Ovary (tissue), 10 donors: ENCODE measurements at places on chromosomes 1 and 21. TPM values are rescaled to one million over a fixed set of nuclear protein-coding genes. Genes with fewer than 3 reads are reported as not detected.

Gene PRCC
- total RNA-seq = 65.2 TPM

Gene COL24A1
- 2.5 TPM for total RNA-seq

Gene GCSAML
- not detected for total RNA-seq

Gene NBPF6
- total RNA-seq = not detected

DNA sequence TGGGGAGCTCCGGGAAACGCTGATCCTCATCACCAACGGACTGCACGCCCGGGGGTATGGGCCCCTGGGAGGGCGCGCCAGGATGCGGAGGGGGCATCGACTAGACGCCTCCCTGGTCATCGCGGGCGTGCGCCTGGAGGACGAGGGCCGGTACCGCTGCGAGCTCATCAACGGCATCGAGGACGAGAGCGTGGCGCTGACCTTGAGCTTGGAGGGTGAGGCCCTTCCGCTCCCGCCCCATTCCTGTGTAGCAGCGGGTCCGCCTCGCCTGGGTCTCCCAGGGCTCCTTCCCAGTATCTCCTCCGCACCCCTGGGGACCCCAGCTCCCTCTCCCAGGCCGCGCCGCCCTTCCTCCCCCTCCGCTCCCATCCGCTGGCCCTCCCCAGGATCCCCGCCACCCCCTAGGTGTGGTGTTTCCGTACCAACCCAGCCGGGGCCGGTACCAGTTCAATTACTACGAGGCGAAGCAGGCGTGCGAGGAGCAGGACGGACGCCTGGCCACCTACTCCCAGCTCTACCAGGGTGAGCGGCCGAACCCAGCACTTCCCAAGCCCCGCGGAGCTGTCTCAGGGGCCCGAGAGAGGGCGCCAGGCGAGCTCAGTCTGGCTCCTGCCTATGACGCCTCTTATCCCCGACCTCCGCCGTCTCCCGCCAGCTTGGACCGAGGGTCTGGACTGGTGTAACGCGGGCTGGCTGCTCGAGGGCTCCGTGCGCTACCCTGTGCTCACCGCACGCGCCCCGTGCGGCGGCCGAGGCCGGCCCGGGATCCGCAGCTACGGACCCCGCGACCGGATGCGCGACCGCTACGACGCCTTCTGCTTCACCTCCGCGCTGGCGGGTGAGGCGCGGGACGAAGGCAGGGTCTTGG, 5.0 kb downstream of the HAPLN2 start:
- H3K27me3 ChIP-seq = no peaks in the 10 kb centered on the region
- no peak for DNase-seq
- H3K27ac ChIP-seq = no peak overlapping the region
- H3K4me1 ChIP-seq = peaks cover 12% of the 10 kb centered on the region
- peak overlapping the region; percentile 31 for H3K4me3 ChIP-seq
- H3K36me3 ChIP-seq = no peaks in the 10 kb centered on the region

DNA sequence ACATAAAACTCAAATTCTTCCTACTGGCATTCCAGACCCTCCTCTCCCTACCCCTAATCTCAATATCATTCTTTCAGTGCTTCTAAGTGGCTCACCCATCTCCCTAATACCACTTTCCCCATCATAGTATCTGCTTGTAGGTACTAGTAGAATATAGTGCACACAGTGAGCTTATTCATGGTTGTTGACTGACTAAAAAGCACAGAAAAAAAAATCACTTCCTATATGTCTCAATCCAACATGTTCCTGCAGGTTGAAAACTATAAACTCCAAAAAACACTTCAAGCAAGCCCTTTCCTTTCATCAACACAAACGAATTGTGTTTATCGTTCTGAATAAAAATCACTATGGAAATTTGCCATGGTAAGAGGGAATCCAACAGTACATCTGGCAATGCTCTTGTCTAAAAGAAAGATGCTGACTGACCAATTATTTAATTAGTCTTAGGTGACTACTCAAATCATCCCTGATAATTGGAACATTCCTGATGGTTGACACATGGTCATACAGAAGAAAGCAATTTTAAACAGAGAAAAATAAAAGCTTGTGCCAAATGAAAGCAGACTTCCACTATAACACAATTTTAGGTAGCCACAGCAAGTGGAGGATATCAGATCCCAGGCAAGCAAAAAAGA, 87.1 kb downstream of the NDUFS5 start:
- no peaks in the 10 kb centered on the region for H3K27me3 ChIP-seq
- peaks cover 16% of the 10 kb centered on the region for H3K4me1 ChIP-seq
- no peak overlapping the region for H3K27ac ChIP-seq
- no peaks in the 10 kb centered on the region for H3K36me3 ChIP-seq
- DNase-seq = no peak

GRCh38 chr1:171251042-171251951, 3.0 kb downstream of the FMO1 start:
- peak; percentile 72 for DNase-seq
- no peaks in the 10 kb centered on the region for H3K36me3 ChIP-seq
- H3K27ac ChIP-seq = no peak overlapping the region
- no peaks in the 10 kb centered on the region for H3K4me1 ChIP-seq
- peak overlapping the region; percentile 52 for H3K4me3 ChIP-seq

GRCh38 chr1:29488794-29489311, 252.5 kb downstream of the PTPRU start:
- H3K36me3 ChIP-seq = no peaks in the 10 kb centered on the region
- H3K4me3 ChIP-seq = no peak overlapping the region
- no peak for DNase-seq
- H3K27ac ChIP-seq = no peak overlapping the region
- no peaks in the 10 kb centered on the region for H3K4me1 ChIP-seq

GRCh38 chr1:147273409-147274336, 31.2 kb downstream of the CHD1L start:
- no peak overlapping the region for H3K27ac ChIP-seq
- DNase-seq = no peak
- no peaks in the 10 kb centered on the region for H3K36me3 ChIP-seq
- no peaks in the 10 kb centered on the region for H3K27me3 ChIP-seq
- no peaks in the 10 kb centered on the region for H3K4me1 ChIP-seq

DNA sequence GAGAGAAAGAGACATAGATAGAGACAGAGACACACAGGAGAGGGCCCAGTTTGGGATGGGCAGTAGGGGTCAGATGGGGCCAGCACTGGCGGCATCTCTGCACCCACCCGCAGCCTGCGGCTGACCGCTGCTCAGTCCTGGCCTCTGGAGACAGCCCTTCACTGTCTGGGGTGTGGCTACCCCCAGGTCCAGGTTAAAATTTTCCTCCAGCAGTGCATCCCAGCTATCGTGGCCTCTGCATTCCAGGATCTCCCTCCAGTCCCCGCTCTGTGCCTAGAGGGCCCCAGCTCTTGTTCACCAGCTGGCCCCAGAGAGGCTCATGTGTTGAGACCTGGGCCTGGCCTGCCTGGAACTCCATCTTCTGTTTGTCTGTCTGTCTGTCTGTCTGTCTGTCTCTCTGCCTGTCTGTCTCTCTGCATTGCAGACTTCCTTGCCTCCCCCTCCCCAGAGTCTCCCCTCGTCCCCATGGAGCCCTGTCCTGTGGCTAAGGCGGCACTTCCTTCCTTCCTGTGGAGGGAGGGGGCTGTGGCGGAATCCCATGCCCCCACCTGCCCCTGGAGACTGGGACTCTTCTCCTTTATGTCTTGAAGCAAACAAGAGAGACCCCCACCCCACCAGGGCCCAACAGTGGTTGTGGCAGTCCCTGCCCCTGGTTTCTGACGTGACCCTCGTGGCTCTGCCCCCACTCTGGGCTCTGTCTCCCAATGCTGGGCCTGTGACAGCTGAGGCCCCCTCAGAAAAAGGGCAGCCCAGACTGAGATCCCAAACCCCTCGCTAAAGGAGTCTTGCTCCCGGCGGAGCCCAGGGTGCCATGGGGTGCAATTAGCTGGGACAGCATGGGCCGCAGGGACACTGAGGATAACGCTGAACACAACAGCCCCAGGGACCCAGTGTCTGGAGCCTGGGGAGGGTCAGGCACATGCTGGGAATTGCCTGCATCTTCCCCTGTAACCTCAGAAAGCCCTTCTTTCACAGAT, 241.8 kb downstream of the NPHP4 start:
- no peak overlapping the region for H3K27ac ChIP-seq
- no peaks in the 10 kb centered on the region for H3K27me3 ChIP-seq
- no peak overlapping the region for H3K4me3 ChIP-seq
- no peaks in the 10 kb centered on the region for H3K4me1 ChIP-seq
- DNase-seq = no peak
- H3K36me3 ChIP-seq = no peaks in the 10 kb centered on the region

DNA sequence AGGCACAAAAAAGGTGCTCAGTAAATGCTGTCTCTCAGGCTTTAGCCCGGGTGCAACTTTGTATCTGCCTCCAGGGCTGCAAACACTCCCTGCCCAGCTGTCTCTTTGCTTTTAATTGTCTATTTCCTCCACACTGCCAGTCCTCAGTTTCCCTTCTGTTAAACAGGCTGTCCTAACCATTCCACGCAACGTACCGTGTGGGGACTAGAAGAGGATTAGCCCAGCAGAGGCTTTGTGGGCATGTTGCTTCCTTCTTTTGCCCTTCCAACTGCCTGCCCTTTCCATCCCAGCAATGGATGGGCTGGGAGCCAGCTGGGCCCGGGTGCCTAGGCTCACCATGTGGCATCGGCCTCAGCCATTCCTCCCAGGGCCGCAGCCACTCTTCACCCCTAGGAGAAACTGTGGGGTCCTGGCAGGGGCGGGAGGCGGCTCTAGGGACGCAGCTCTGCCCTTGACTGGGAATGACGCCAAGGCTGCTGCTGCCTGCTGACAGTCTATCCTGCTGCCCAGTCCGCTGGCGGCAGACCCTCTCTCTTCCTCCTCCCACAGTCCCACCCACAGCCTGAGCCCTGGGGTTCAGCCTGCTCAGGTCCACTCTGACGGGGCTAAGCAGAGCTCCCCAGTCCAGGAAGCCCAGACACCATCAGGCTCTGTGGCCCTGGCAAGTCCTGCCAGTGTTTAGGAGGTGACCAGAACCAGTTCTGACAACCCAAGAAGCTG, 40.6 kb upstream of the LRP8 start:
- no peak overlapping the region for H3K4me3 ChIP-seq
- H3K4me1 ChIP-seq = no peaks in the 10 kb centered on the region
- DNase-seq = no peak
- no peaks in the 10 kb centered on the region for H3K27me3 ChIP-seq
- H3K36me3 ChIP-seq = no peaks in the 10 kb centered on the region

DNA sequence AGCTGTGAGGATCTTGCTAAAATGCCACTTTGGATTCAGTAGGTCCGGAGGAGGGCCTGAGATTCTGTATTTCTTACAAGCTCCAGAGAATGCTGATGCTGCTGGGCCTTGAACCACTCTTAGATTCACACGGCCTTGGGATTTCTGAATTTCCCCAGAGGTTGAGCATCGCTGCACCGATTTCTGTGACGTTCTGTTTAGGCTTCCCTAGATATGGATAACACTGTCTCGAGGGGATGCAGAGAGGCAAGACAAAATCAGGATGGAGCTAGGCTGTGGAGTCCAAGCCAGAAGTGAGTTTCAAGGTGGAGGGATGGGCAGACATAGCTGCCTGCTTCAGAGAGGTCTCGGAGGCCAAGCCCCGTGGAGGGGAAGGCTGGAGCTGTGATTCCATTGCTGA, 415.9 kb upstream of the PROX1 start:
- DNase-seq = no peak
- H3K4me3 ChIP-seq = no peak overlapping the region
- H3K36me3 ChIP-seq = no peaks in the 10 kb centered on the region
- no peak overlapping the region for H3K27ac ChIP-seq

DNA sequence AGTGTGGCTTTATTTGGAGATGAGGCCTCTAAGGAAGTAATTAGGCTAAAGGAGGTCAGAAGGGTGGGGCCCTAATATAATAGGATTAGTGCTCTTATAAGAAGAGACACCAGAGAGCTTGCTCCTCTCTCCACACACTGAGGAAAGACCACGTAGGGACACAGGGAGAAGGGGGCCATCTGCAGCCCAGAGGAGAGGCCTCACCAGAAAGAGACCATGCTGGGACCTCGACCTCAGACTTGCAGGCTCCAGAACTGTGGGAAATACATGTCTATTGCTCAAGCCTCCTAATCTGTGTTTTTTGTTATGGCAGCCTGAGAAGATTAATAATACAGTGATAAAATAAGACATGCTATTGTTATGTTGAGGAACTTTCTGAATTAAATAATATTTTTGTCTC, 8.3 kb downstream of the RCAN1 start:
- H3K4me1 ChIP-seq = no peaks in the 10 kb centered on the region
- no peaks in the 10 kb centered on the region for H3K36me3 ChIP-seq
- no peak overlapping the region for H3K4me3 ChIP-seq
- no peak overlapping the region for H3K27ac ChIP-seq

DNA sequence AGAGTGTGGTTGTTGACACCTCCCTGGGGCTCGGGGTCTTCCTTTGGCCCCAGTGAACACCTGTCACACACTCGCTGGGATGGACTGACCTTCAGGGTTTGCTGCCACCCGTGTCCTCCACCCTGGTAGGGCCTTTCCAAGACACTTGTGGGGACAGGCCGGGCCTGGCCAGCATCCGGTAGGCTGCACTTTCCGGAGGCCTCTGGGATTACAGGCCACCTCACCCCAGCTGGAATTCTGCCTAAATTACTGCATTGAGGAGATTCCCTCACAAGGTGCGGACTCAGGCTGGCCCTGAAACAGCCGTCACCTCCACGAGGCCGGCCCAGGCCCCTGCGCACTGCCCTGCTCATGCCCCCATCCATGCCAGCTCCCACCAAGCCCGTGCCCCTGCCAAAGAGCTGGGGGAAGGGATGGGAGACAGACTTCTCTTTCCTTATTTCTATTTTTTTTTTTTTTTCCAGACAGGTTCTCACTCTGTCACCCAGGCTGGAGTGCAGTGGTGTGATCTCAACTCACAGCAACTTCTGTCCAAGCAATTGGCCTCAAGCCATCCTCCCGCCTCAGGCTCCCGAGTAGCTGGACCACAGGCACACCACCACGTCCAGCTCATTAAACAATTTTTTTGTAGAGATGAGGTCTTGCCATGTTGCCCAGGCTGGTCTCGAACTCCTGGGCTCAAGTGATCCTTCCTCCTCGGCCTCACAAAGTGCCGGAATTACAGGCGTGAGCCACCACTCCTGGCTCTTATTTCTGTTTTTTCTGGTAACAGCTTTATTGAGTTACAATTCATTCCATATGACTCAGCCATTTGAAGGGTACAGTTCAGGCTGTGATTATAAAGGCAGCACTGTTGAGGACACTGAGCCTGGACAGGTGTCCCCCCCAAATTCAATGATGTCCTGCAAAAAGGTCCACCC, 11.3 kb downstream of the CSTB start:
- peaks cover 7% of the 10 kb centered on the region for H3K4me1 ChIP-seq
- H3K36me3 ChIP-seq = no peaks in the 10 kb centered on the region
- no peak for DNase-seq
- no peak overlapping the region for H3K27ac ChIP-seq
- H3K4me3 ChIP-seq = no peak overlapping the region

- H3K4me1 ChIP-seq = no peaks in the 10 kb centered on the region
- H3K4me3 ChIP-seq = no peak overlapping the region
- no peaks in the 10 kb centered on the region for H3K27me3 ChIP-seq
- no peak for DNase-seq
- H3K36me3 ChIP-seq = no peaks in the 10 kb centered on the region
These were observed 345.7 kb downstream of the ZNF326 start for GRCh38 chr1:90340606-90341005.

DNA sequence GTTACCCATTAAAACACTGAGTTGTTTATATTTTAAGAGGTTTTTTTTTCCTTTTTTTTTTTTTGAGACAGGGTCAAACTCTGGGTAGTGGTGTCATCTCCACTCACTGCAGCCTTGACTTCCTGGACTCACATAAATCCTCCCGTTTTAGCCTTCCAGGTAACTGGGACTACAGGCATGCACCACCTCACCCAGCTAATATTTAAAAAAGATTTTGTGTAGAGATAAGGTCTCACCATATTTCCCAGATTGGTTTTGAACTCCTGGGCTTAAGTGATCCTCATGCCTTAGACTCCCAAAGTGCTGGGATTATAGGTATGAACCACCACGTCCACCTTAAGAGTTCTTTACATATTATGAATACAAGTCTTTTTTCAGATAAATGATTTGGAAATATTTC, 146.5 kb downstream of the COQ8A start:
- no peak overlapping the region for H3K27ac ChIP-seq
- H3K4me1 ChIP-seq = no peaks in the 10 kb centered on the region
- no peak for DNase-seq
- no peaks in the 10 kb centered on the region for H3K27me3 ChIP-seq
- H3K4me3 ChIP-seq = no peak overlapping the region
